Peyer's patch (tissue), 4 donors: ENCODE measurements at places on chromosomes 11 and 22.

DNA sequence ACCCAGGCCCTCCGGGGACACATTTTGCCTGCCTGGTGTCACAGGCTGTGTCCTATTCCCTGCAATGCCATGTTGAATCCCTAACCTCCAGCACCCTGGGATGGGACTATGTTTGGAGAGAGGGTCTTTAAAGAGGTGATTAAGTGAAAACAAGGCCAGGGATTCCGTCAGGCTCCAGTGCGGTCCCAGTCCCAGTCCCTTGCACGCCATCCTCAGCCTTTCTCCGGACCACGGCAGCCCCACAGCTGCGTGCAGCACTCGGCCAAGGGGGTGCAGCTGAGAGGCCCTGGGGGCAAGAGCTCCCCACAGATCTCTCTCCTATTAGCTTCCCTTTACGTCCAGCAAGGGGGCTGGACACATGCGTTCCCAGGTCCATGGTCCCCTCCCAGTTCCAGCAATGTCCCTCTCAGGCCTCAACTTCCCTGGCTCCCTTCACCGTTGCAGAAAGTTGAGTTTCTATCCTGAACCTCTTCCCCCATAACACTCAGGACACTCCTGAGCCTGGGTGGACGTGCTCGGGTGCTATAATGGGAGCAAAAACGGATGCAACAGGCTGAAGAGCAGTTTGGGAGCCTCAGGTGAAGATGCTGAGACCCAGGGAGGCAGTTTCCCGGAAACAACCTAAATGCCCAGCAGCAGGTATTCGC is 1422.7 kb downstream of the BRD1 start:
- no peaks in the 10 kb centered on the region for H3K27me3 ChIP-seq
- no peaks in the 10 kb centered on the region for H3K36me3 ChIP-seq
- no peaks in the 10 kb centered on the region for H3K4me1 ChIP-seq
- H3K27ac ChIP-seq: no peak overlapping the region
- DNase-seq: peak; percentile 29
- no peak overlapping the region for H3K4me3 ChIP-seq

DNA sequence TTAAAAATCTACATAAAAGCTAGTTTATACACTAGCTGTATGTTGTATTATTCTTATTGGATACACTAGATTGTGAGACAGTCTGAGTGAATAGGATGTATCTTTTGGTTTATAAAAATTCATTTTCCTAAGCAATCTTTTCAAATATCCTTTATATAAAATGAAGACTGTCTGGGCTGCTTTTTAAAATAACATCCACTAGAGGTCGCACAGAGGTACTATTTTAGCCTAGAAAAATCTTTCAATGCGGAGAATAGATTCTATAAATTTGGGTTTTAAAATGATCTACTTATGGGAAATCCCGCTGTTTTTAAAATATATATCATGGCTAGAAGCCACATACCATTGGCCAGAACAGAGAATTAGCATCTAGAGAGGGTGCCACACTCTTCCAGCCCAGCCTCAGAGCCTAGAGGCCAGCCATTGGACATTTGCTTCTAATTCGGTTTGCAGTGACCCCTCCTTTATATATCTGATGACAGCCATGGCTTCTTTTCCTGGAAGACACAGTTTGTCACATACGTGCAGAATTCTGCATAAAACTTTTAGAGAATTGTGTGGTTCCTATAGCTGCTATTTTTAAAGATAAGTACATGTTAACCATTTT is 7.3 kb downstream of the C11orf97 start:
- no peaks in the 10 kb centered on the region for H3K27me3 ChIP-seq
- no peaks in the 10 kb centered on the region for H3K36me3 ChIP-seq
- no peak overlapping the region for H3K4me3 ChIP-seq
- H3K27ac ChIP-seq: no peak overlapping the region
- DNase-seq: no peak

DNA sequence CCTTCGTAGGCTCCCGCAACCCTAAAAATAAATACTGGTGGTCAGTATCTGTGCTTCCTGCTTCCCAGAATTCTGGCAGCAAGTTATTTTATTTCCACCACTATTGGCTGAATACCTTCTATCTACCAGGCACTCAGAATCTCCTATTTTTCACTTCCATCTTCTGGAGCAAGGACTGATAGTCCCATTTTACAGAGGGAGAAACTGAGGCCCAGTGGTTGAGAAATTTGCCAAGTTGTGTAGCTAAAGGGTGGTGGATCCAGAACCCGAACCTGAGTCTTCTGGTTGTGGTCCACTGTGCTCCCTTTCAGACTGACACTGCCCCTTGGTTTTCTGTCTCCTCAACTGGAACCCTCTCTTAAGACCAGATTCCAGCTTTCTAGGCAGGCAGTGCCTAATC is 31.6 kb downstream of the NECTIN1 start:
- DNase-seq: no peak
- no peaks in the 10 kb centered on the region for H3K27me3 ChIP-seq
- no peak overlapping the region for H3K27ac ChIP-seq
- no peaks in the 10 kb centered on the region for H3K36me3 ChIP-seq
- H3K4me1 ChIP-seq: no peaks in the 10 kb centered on the region

GRCh38 chr22:39690881-39691605 is 120.5 kb downstream of the CACNA1I start:
- no peak for DNase-seq
- no peaks in the 10 kb centered on the region for H3K27me3 ChIP-seq
- no peak overlapping the region for H3K27ac ChIP-seq

GRCh38 chr11:130070846-130071200 is 1.1 kb downstream of the APLP2 start:
- H3K4me1 ChIP-seq: no peaks in the 10 kb centered on the region
- H3K4me3 ChIP-seq: peak overlapping the region; percentile 95
- DNase-seq: no peak
- no peaks in the 10 kb centered on the region for H3K27me3 ChIP-seq
- H3K27ac ChIP-seq: peak overlapping the region; percentile 97
- H3K36me3 ChIP-seq: no peaks in the 10 kb centered on the region

DNA sequence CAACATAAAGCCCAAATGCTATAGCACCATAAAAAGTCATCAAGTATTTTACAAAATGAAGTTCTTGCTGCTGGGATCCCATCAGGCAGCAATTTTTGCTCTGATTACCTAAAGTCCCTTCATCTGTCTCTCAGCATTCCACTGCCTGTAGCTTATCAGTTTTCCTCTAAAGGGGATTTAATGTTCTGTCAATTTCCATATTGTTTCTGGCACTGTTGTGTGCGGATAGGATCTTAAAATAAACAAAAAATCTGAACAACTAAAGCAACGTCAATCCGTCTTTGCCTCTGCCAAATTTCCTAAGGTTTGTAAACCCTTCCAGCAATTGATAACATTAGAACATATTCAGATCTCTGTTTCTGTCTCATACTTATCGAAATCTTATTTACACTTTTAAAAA is 1126.3 kb upstream of the RAG2 start:
- H3K4me1 ChIP-seq: no peaks in the 10 kb centered on the region
- H3K27ac ChIP-seq: no peak overlapping the region
- no peak for DNase-seq
- H3K4me3 ChIP-seq: no peak overlapping the region

- no peak for DNase-seq
- no peak overlapping the region for H3K4me3 ChIP-seq
- H3K27ac ChIP-seq: no peak overlapping the region
- no peaks in the 10 kb centered on the region for H3K4me1 ChIP-seq
Observed at GRCh38 chr11:8011371-8011770, 24.2 kb downstream of the EIF3F start.

DNA sequence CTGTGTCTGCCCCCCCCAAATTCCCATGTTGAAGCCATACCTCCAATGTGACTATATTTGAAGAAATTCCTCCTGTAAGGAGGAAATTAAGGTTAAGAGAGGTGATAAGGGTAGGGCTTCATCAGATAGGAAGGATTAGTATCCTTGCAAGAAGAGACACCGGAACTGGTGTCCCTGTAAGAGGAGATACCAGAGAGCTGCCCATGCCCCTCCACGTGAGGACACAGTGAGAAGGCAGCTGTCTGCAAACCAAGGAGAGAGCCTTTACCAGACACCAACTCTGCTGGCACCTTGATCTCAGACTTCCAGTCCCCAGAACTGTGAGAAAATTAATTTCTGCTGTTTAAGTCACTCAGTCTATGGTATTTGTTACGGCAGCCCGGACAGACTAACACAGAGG is 109.3 kb downstream of the ARFGAP2 start:
- no peak overlapping the region for H3K4me3 ChIP-seq
- H3K4me1 ChIP-seq: no peaks in the 10 kb centered on the region
- no peaks in the 10 kb centered on the region for H3K36me3 ChIP-seq
- no peak for DNase-seq
- no peaks in the 10 kb centered on the region for H3K27me3 ChIP-seq

- no peak for DNase-seq
- no peaks in the 10 kb centered on the region for H3K27me3 ChIP-seq
- H3K4me1 ChIP-seq: peaks cover 33% of the 10 kb centered on the region
- H3K4me3 ChIP-seq: peak overlapping the region; percentile 93
- H3K36me3 ChIP-seq: no peaks in the 10 kb centered on the region
- peak overlapping the region; percentile 99 for H3K27ac ChIP-seq
Observed at GRCh38 chr22:50581031-50581949, 1.4 kb downstream of the CHKB start.

DNA sequence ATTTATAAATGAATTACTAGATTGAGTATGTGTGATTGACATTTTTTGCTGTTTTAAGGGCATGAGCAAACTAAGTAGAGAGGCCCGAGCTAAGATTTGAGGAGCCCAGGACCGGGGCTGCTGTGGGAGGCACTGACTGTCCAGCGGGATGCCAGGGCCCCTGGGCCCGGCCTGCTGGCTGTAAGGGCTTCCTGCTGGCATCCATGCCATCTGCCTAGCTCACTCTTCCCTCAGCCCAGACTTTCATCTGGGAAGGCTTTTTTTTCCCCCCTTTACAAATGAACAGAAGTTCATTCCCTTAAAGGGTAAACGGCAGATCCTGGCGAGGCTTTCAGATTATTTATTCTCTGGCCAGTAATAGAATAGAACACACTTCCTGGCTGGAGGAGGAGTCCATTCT is 16.0 kb upstream of the TP53I11 start:
- H3K4me3 ChIP-seq: no peak overlapping the region
- no peaks in the 10 kb centered on the region for H3K4me1 ChIP-seq
- no peaks in the 10 kb centered on the region for H3K27me3 ChIP-seq

- H3K4me3 ChIP-seq: no peak overlapping the region
- H3K36me3 ChIP-seq: no peaks in the 10 kb centered on the region
- no peak overlapping the region for H3K27ac ChIP-seq
- no peak for DNase-seq
Observed at GRCh38 chr11:28900427-28900826, 792.2 kb downstream of the METTL15 start.

DNA sequence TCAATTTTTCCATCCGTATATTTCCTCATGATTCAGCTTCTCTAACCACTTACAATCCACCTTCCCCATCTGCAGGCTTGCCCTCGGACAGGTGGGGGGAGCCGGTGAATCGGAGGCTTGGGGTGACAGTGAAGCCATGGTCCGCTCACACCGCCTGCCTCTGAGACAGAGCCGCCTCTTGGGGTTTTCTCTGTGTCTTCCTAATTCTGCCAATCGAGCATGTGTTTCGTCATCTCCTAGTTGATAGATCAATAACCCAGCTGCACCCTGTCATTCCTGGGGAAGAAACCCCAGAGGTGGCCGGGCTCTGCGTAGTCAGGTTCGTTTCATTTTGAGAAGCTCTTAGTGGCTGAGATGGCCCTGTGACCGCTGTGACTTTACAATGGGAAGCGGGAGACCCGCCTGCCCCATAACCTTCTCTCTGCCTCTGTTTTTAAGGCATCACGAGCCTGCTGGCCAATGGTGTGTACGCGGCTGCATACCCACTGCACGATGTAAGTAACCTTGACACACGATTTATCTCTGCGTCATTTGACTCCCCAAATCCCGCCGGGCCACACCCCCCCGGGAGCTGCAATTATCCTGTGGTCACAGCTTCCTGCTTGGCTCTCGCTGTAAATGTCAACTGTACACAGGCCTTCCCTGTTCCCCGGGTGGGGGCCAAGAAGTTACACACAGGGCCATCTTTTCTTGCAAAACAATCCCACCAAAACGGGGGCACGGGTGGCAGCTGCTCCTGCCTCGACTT is 33.3 kb downstream of the ANO1 start:
- H3K27me3 ChIP-seq: no peaks in the 10 kb centered on the region
- no peaks in the 10 kb centered on the region for H3K36me3 ChIP-seq
- no peak overlapping the region for H3K27ac ChIP-seq
- H3K4me1 ChIP-seq: no peaks in the 10 kb centered on the region
- no peak for DNase-seq
- H3K4me3 ChIP-seq: no peak overlapping the region

GRCh38 chr11:113730887-113731726 is 25.0 kb upstream of the TMPRSS5 start:
- no peak overlapping the region for H3K4me3 ChIP-seq
- no peak overlapping the region for H3K27ac ChIP-seq
- peak; percentile 57 for DNase-seq
- H3K27me3 ChIP-seq: no peaks in the 10 kb centered on the region
- no peaks in the 10 kb centered on the region for H3K4me1 ChIP-seq
- H3K36me3 ChIP-seq: peaks cover 26% of the 10 kb centered on the region

DNA sequence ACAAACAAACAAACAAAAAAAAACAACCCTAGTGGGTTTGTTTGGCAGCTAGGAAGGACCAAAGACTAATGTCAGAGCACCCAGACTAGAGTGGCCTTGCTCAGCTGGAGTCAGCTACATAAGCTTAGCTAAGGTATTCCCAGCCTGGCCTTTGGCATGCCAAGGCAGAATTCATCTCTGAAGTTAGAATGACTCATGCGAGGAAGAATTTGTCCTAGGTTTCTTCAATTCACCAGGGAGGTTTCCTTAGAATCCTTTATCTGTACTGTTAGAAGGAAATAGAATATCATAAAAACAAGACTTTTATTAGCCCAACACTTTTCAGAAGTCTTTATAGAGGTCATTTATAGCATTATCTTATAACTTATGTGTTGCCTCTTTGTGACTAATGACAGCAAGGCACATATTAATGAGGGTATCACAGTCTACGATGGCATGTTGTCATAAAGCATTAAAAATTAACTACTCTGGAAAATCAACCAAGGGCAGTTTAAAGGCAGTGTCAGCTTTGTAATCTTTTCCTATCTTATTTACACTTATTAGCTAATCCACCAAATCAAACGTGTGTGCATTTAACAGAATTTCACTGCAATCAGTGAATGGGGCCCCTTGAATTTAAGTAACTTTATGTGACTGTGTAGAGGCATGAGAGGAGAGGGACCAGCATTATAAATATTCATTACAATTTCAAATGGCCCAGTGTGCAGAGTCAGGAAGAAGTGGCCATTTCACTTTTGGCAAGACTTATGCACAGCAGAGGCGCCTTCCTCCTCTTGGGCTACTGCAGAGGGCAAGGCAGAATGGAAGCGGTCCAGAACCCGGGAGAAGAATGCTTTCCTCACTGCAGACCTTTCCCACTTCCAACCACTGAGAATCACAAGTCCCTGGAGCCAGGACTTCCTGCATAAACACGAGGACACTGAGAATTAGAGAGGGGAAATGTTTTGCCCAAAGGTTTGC is 36.3 kb downstream of the SLC5A1 start:
- no peak overlapping the region for H3K27ac ChIP-seq
- H3K4me3 ChIP-seq: no peak overlapping the region
- H3K27me3 ChIP-seq: no peaks in the 10 kb centered on the region
- H3K36me3 ChIP-seq: no peaks in the 10 kb centered on the region

GRCh38 chr11:115224551-115224950 is 279.7 kb downstream of the CADM1 start:
- H3K4me1 ChIP-seq: no peaks in the 10 kb centered on the region
- H3K36me3 ChIP-seq: no peaks in the 10 kb centered on the region
- no peak overlapping the region for H3K4me3 ChIP-seq
- no peak for DNase-seq
